ENCODE measurements at places on chromosomes 11 and 22. TPM values are rescaled to one million over a fixed set of nuclear protein-coding genes. Genes with fewer than 3 reads are reported as not detected.

The OR51D1 gene
- not detected for total RNA-seq

The ZBTB44 gene
- 73.8 TPM for total RNA-seq

The ARL14EP gene
- 29.6 TPM for total RNA-seq

The IGLL1 gene
- not detected for total RNA-seq

The RIMBP3C gene
- not detected for total RNA-seq

The MAP6 gene
- 1.6 TPM for total RNA-seq

The SPON1 gene
- 34.7 TPM for total RNA-seq

GRCh38 chr11:66264914-66265313 is 3.5 kb upstream of the RAB1B start:
- no peak for DNase-seq
- no peak overlapping the region for H3K27ac ChIP-seq
- peaks cover 2% of the 10 kb centered on the region for H3K4me1 ChIP-seq
- H3K36me3 ChIP-seq, result no peaks in the 10 kb centered on the region

DNA sequence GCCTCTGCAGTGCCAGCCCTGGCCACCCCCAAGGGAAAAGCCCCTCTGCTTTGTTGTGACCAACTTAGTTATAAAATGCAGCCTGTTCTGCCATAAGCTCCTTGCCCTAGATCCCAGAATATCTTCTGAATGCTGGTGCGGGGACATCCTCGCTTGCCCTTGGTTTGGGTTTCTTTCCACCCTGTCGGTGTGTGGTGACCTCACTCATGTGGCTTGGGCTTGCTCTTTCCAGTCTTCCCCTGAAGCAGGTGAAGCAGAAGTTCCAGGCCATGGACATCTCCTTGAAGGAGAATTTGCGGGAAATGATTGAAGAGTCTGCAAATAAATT is 16.7 kb downstream of the CLDN5 start:
- no peak for DNase-seq
- H3K4me1 ChIP-seq, result no peaks in the 10 kb centered on the region
- H3K4me3 ChIP-seq, result no peak overlapping the region
- no peaks in the 10 kb centered on the region for H3K27me3 ChIP-seq

DNA sequence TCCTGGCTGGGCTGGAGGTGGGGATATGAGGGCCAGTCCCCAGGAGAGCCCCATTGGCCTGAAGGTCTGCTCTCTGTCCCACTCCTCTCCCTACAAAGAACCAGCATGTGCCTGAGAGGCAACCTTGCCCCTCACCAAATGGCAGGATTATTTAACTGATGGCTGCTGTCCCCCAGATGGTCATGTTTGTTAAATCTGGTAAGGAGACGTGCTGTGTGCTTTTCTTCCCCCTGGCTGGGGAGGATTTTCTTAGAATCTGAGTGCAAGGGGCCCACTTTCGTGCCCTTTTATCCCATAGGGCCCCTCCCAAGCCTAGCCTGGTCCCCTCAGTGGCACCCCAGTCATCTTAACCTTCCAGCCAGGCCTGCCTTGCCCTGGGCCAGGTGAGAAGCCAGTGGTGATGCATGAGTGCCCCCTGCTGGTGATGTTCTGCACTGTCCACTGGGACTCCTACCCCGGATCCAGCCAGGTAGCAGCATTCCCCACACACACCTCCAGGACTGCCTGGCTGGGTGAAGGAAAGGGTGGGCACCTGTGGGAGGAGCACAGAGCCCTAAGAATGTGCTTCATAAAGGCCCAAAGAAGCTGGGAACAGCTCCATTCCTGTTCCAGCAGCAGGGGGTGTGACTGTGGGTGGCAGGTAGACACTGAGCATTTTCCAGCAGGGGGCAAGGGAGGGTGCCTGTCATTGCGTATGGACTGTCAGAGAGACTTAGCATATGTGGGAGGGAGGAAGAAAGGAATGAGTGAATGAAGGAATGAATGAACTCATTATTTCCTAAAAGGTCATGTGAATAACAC is 28.9 kb downstream of the MFNG start:
- H3K27me3 ChIP-seq, result no peaks in the 10 kb centered on the region
- peak; percentile 66 for DNase-seq
- H3K36me3 ChIP-seq, result no peaks in the 10 kb centered on the region
- no peak overlapping the region for H3K27ac ChIP-seq
- H3K4me1 ChIP-seq, result no peaks in the 10 kb centered on the region
- H3K4me3 ChIP-seq, result no peak overlapping the region

GRCh38 chr11:2669634-2670469 is 29.9 kb downstream of the KCNQ1OT1 start:
- no peak overlapping the region for H3K4me3 ChIP-seq
- no peaks in the 10 kb centered on the region for H3K27me3 ChIP-seq
- peaks cover 8% of the 10 kb centered on the region for H3K4me1 ChIP-seq
- DNase-seq, result peak; percentile 12

DNA sequence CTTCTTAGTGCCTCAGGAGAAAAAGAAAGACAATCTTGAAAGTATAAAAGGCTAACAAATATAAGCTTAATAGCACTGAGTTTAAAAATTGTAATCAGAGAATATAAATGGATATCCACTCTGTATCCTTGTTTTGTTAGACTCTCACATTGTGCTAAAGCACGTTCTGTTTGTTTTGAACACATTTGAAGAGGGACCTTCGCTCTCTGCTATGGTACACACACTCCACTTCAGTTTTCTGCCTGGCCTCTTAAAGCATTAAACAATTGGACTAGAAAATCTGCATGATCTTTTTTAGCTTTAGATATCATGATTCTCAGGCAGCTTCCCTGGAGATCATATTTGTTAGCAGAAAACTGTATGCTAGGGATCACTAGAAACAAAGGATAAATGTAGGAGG is 40.3 kb upstream of the PGR start:
- no peak overlapping the region for H3K4me3 ChIP-seq
- H3K4me1 ChIP-seq, result no peaks in the 10 kb centered on the region
- H3K27ac ChIP-seq, result no peak overlapping the region
- H3K27me3 ChIP-seq, result no peaks in the 10 kb centered on the region
- DNase-seq, result no peak
- H3K36me3 ChIP-seq, result no peaks in the 10 kb centered on the region

- no peaks in the 10 kb centered on the region for H3K36me3 ChIP-seq
- no peak for DNase-seq
- H3K27ac ChIP-seq, result no peak overlapping the region
- H3K4me1 ChIP-seq, result no peaks in the 10 kb centered on the region
- H3K27me3 ChIP-seq, result no peaks in the 10 kb centered on the region
- H3K4me3 ChIP-seq, result no peak overlapping the region
Measured at GRCh38 chr11:64624883-64625481, 34.0 kb downstream of the SLC22A12 start.

GRCh38 chr11:134531327-134532130 is 119.5 kb upstream of the B3GAT1 start:
- no peak overlapping the region for H3K27ac ChIP-seq
- no peaks in the 10 kb centered on the region for H3K4me1 ChIP-seq
- peaks cover 23% of the 10 kb centered on the region for H3K27me3 ChIP-seq
- H3K36me3 ChIP-seq, result no peaks in the 10 kb centered on the region

GRCh38 chr11:102662607-102663006 is 37.5 kb upstream of the MMP20 start:
- no peaks in the 10 kb centered on the region for H3K27me3 ChIP-seq
- H3K36me3 ChIP-seq, result no peaks in the 10 kb centered on the region
- H3K4me1 ChIP-seq, result no peaks in the 10 kb centered on the region
- H3K27ac ChIP-seq, result no peak overlapping the region
- DNase-seq, result no peak

GRCh38 chr22:21102659-21103267 is 57.0 kb downstream of the LRRC74B start:
- no peak overlapping the region for H3K27ac ChIP-seq
- peaks cover 4% of the 10 kb centered on the region for H3K4me1 ChIP-seq
- H3K27me3 ChIP-seq, result no peaks in the 10 kb centered on the region

- H3K4me1 ChIP-seq, result no peaks in the 10 kb centered on the region
- H3K27ac ChIP-seq, result no peak overlapping the region
- no peaks in the 10 kb centered on the region for H3K36me3 ChIP-seq
- no peak for DNase-seq
- no peak overlapping the region for H3K4me3 ChIP-seq
Measured at GRCh38 chr11:103601225-103601846, 435.1 kb upstream of the DDI1 start.

DNA sequence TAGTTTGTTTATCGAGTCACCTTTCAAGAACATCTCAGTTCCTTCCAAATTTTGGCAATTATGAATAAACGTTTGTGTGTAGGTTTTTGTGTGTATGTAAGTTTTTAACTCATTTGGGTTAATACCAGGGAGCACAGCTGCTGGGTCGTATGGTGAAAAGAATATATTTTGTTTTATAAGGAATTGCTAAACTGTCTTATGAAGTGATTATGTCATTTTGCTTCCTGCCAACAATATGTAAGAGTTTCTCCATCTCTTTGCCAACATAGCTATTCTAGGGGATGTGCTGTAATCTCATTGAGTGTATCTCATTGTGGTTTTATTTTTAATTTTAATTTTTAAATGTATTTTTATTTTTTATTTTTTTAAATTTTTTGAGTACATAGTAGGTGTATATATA is 27.3 kb downstream of the BCL2L13 start:
- no peak overlapping the region for H3K27ac ChIP-seq
- no peaks in the 10 kb centered on the region for H3K4me1 ChIP-seq
- no peaks in the 10 kb centered on the region for H3K36me3 ChIP-seq
- no peak overlapping the region for H3K4me3 ChIP-seq

DNA sequence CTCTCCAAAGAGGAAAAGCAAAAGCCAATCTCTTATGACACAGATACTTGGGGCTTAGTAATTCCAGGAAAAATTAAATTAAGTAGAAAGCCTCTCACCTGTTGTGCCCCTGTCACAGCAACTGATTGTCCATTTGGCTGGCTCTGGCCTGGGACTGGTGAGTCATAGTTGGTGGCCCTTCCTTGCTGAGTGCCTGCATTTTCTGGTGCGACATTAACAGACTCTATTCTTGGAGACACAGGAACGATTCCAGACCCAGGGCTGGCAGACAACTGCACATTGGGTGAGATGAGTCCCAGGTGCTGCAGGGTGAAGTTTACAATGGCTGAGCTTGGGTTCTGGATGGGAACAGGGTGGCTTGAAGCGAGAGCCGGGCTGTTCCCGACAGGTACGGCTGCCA is 15.6 kb downstream of the E2F8 start:
- H3K27ac ChIP-seq, result no peak overlapping the region
- no peak overlapping the region for H3K4me3 ChIP-seq
- no peaks in the 10 kb centered on the region for H3K4me1 ChIP-seq
- no peaks in the 10 kb centered on the region for H3K27me3 ChIP-seq
- DNase-seq, result no peak
- no peaks in the 10 kb centered on the region for H3K36me3 ChIP-seq

DNA sequence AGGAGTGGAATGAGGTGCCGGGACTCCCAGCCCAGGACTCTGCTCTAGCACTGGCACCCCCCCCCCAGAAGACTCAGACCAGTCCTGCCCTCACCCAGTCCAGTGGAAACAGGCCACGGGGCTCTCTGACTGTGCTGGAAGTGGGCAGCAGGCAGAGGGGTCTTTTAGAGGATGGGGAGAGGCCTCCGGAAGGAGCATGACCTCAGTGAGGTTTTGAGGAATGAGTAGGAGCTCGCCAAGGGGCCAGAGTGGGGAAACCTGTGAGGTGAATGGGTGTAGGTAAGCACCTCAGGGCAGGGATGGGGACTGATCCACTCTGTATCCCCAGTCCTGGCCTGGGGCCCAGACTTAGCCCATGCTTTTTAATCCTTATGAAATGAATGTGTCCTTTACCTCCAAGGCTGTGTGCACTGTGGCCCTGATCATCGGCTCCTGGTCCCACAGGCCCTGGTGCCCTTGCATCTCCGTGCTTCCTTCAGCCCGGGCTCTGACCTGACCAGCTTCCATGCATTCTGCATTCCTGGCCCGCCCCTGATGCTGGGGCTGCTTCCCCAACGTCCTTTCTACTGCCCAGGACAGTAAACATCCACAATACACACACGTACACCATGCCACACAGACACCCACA is 24.4 kb upstream of the RFPL3 start:
- no peak overlapping the region for H3K4me3 ChIP-seq
- peaks cover 7% of the 10 kb centered on the region for H3K27me3 ChIP-seq
- DNase-seq, result peak; percentile 25
- no peaks in the 10 kb centered on the region for H3K4me1 ChIP-seq

DNA sequence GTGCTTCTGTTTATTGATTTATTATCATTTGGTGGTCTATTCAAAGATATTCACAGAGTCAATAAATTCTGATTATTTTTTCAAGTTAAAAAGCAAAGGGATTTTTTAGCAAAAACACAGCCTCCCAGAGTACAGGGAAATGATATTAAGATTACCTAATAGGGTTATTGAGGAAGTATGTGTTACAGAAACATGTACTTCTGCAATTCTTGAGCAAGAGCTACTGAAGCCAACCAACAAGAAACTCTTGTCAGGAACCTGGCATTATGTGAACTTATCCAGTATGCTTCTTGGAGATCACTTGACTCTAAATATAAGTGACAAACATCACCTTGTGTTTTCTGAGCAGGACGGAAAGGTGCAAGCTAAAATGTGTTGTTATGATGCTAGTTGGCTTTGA is 42.0 kb upstream of the CARD18 start:
- H3K4me1 ChIP-seq, result no peaks in the 10 kb centered on the region
- H3K27me3 ChIP-seq, result no peaks in the 10 kb centered on the region
- no peak overlapping the region for H3K27ac ChIP-seq

DNA sequence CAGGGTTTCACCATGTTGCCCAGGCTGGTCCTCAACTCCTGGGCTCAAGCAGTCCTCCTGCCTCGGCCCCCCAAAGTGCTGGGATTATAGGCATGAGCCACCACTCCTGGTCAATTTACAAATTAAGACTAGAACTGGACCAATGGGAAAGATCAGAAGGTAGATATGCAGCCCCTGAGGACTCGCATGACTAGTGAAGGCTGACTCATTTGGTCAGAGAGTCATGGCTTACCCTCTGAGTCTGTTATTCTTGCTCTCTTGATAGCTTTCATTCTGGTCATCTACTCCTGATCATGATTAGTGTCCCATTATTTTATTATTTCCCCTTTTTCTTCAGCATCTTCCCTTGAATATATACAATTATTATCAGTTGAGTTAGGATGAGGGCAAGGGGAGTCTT is 2.7 kb upstream of the LDHAL6A start:
- H3K27ac ChIP-seq, result no peak overlapping the region
- no peak for DNase-seq
- H3K4me1 ChIP-seq, result no peaks in the 10 kb centered on the region
- no peaks in the 10 kb centered on the region for H3K27me3 ChIP-seq
- no peak overlapping the region for H3K4me3 ChIP-seq

GRCh38 chr11:88164806-88165585 is 10.2 kb downstream of the RAB38 start:
- no peaks in the 10 kb centered on the region for H3K36me3 ChIP-seq
- H3K4me3 ChIP-seq, result no peak overlapping the region
- H3K27me3 ChIP-seq, result no peaks in the 10 kb centered on the region

- no peak overlapping the region for H3K4me3 ChIP-seq
- no peak overlapping the region for H3K27ac ChIP-seq
- H3K4me1 ChIP-seq, result no peaks in the 10 kb centered on the region
- DNase-seq, result no peak
Measured at GRCh38 chr11:102407901-102408300, 44.7 kb downstream of the TMEM123 start.

Data from breast epithelium (tissue), 4 donors.